Posterior vena cava (tissue), 2 donors: ENCODE measurements at places on chromosomes 7 and 10. TPM values are rescaled to one million over a fixed set of nuclear protein-coding genes. Genes with fewer than 3 reads are reported as not detected.

Gene NAT16
- not detected for total RNA-seq

Gene DUSP5
- total RNA-seq: 8.5 TPM

Gene PON1
- total RNA-seq: not detected

Gene DNAJC12
- total RNA-seq: 2.7 TPM

- no peak for DNase-seq
These were observed 143.3 kb downstream of the CALN1 start for GRCh38 chr7:72268796-72269195.

DNA sequence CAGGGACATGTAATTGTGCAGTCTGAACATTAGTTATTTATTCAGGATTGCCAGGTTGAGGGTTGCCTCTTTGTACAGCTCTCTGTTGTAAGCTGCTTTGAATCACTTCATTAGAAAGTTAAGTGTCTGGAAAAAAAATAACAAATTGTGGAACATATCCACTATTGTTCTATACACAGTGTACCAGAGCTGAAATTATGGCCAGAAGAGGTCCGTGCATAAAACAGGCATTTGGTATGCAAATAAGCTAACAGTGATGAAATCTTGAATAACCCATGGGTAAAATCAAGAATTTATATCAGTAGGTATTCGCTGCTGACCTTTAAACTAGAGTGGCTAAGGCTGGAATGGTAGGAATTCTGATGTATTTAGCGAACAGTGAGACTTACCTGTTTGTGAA lies 152.1 kb downstream of the LHFPL3 start:
- no peak for DNase-seq

DNA sequence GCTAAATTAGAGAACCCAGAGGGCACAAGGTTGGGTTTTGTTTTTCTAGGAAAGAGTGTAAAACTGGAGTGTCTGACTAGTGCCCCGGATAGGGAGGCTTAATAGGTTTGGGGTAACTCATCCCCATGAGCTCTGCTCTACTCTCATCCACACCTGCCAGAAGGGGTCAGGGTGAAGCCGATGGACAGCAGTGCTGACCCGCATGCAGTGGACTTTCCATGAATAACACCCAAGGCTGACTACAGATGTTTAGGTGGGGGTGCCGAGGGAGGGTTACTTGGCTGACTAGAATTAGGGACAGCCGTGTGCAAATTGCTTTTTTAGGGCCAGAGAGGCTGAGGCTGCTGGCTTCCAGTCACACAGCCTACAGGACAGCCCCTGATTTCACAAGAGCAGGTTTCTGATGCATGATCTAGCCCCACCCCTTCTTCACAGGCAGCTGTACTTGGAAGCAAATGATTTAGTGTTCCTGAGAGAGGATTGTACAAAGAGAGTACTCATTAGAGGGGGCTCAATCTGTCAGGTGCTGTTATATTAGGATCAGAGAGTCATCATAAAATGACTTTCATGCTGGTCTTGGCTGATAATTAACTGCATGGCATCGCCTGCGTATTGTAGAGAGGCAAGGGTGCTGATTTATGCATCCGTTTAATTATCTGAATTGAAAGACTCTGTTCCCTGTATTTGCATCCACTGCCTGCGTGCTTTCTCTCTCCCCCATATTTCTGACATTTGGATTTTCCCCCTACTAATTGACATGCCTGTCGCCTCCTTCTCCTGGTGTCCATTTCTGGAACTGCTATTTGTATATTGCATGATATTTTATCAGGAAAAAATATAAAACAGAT lies 9.5 kb downstream of the INHBA start:
- no peak for DNase-seq

Gene SPDYE2B
- total RNA-seq: not detected

GRCh38 chr7:83451501-83452045 lies 197.4 kb downstream of the SEMA3E start:
- DNase-seq: no peak

DNA sequence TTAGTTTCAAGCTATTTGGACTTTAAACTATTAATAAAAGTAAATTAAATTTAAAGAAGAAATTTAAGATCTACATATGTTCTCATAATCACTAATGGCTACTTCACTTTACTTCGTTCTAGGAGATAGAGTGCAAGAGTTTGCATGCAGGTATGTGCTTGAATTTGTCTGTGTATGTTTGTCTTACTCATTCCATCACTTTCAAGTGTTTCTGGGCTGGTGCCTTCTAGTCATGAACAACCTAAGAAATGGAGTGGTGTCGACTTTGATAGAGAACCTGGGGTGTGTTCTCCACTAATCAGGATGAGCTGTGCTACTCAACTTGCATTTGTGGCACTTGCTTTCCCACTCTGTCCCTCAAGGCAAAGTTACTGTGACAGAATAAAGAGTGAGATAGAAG lies 169.9 kb downstream of the KCND2 start:
- DNase-seq: no peak

DNA sequence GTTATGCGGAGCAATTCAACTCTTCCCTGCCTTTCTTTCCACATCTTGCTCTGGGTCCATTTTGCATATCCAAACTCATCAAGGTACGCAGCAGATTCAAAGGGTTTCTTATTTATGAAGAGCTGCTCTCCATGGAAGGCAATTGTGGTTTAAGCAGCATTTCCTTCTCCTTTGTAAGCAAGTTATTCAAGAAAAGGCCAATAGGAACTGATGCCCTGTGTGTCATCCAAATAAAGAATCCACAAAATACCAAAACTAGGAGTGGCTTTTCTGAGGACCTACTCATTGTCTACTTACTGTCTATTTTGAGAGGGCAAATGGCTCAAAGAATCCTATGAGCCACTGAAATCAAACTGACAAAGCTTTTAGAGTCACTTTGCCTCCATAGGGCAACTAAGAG lies 253.1 kb downstream of the PTEN start:
- DNase-seq: no peak

DNA sequence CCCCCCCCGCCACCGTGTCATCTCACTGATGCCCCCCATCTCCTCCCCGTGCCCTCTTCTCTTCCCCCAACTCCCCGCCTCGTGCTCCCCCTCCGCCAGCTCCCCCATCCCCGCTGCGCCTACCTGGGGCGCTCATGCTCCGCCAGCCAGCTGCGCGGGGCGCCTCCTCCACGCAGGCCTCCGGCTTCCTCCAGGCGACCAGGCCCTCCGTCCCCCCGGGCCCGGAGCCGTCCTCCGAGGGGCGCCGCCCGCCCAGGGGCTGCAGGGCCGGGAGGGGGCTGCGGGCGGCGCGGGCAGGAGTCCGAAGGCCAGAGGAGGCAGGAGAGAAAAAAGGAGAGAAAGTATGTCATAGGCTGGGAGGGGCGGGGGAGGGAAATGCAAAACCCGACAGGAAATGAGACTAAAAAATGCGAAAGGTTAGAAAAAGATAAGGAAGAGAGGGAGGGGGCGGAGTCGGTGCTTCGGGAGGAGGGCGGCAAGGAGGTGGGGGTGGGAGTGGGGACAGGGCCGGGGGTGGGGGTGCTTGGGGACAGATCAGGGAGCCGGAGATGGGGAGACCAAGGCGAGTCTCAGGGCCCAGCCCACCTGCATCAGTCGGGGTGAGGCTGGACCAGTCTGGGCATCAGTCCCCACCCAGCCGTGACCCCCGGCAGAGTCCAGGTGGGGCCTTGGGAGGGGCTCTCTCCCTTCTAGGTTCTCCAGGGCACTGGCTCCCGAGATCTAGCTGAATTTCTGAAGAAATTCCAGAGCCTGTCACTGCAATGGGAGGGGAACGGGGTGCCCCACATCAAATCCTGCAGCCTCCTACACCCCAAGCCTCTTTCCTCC lies at the start of gene CARD11:
CARD11 (minus strand) TSS at position 324 of the 828 bp plus-strand sequence. CDS start 85,361 bp downstream, outside the sequence.
- DNase-seq: no peak

GRCh38 chr10:116720241-116720643 lies 22.1 kb downstream of the HSPA12A start:
- peak; percentile 73 for DNase-seq

GRCh38 chr7:67429735-67430134 lies 433.1 kb downstream of the TYW1 start:
- no peak for DNase-seq

Gene WNT16
- total RNA-seq: not detected

DNA sequence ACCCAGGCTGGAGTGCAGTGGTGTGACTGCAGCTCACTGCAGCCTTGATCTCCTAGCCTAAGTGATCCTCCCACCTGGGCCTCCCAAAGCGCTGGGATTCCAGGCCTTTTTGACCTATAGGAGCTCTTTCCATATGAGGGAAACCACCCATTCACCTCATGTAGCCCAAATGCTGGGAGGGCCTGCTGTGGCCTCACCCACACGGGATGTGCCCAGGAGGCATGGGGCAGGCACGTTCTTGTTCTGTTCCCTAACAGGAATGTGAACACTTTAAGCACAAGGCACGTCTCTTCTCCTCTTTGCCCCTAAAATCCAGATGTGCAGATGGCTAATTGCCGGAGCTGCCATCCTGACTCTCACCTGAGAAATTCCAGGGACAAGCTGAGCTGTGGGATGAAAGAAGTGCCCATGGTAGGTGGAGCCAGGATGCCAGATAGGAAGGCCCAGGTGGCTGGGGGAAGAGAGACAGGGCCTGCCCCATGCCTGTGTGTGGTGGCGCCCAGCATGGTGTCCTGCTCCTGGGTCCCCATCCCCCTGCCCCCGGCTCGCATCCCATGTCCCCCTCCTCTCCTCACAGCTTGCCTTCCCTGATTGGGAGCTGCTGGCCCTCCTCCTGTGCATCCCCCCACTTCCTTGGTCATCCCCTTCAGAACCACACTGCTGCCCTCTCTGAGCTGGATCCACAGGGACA lies 17.3 kb downstream of the CAMK2B start:
- no peak for DNase-seq

DNA sequence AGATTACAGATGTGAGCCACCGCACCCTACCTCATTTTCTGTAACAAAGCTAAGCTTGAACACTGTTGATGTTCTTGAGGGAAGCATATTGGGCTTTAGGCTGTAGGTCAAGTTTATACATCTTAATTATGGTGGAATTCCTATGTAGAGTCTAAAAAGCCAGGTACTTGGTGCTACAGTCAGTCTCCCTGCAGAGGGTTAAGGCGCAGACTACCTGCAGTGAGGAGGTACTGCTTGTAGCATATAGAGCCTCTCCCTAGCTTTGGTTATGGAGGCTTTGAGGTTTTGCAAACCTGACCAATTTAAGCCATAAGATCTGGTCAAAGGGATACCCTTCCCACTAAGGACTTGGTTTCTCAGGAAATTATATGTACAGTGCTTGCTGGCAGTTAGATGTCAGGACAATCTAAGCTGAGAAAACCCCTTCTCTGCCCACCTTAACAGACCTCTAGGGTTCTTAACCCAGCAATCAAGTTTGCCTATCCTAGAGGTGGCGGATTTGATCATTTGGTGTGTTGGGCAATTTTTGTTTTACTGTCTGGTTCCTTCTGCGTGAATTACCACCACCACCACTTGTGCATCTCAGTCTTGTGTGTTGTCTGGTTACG lies 6.0 kb downstream of the PPIA start:
- DNase-seq: no peak

GRCh38 chr7:100220586-100221230 lies 959 bp downstream of the PVRIG start:
- DNase-seq: no peak

- DNase-seq: no peak
These were observed 6.2 kb downstream of the CPED1 start for GRCh38 chr7:120994512-120995410.

DNA sequence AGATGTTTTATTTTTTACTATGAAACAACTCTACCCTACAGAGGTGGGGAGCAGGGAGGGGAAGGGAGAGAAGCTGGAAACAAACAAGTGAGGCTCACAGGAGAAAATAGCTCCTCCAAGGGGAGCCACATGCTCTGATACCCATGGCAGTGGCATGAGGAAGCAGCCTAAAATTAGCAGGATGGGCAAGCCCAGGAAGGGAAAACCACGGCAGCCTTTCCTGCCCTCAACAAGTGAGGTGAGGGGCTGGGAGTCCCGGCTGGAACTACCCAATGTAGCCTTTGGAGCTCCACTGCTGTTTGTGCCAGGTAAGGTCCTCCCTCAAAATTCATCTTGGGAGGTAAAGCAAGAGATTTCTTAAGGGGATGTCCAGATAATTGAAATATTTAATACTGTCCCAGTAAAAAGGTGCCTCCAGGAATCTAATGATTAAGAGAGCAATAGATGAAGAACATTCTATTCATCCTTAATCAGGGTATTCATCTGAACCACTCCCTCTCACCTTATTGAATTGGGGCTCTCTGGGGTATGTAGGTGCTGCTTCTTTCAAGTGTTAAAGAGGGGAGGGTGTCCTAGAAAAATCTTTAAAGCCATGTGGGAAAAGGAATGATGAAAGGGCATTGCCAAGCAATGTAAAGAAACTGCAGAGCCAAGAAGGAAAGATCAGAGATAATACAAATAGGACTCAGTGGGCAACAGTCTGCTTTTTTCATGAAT lies 12.8 kb upstream of the HERC4 start:
- no peak for DNase-seq

GRCh38 chr10:57921140-57921539 lies 346.6 kb downstream of the IPMK start:
- DNase-seq: no peak

Gene AKR1D1
- not detected for total RNA-seq

Gene HOXA1
- 0.71 TPM for total RNA-seq

- DNase-seq: no peak
These were observed 6.0 kb downstream of the CYREN start for GRCh38 chr7:135164357-135165061.

Gene KCNIP2
- total RNA-seq: 2.3 TPM

DNA sequence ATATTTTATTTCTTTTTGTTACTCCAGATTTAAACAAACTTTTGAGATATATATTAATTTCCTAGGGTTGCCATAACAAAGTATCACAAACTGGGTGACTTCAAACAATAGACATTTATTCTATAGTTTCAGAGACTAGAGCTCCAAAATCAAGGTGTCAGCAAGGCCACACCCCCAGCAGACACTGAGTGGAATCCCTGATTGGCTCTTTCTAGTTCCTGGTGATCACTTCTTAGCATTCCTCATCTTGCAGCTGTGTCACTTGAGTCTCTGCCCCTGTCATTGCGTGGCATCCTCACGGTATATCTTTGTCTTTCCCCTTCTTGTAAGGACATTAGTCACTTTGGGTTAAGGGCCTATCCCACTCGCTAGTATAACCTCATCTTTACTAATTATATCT lies 7.6 kb upstream of the SLC26A3 start:
- no peak for DNase-seq

DNA sequence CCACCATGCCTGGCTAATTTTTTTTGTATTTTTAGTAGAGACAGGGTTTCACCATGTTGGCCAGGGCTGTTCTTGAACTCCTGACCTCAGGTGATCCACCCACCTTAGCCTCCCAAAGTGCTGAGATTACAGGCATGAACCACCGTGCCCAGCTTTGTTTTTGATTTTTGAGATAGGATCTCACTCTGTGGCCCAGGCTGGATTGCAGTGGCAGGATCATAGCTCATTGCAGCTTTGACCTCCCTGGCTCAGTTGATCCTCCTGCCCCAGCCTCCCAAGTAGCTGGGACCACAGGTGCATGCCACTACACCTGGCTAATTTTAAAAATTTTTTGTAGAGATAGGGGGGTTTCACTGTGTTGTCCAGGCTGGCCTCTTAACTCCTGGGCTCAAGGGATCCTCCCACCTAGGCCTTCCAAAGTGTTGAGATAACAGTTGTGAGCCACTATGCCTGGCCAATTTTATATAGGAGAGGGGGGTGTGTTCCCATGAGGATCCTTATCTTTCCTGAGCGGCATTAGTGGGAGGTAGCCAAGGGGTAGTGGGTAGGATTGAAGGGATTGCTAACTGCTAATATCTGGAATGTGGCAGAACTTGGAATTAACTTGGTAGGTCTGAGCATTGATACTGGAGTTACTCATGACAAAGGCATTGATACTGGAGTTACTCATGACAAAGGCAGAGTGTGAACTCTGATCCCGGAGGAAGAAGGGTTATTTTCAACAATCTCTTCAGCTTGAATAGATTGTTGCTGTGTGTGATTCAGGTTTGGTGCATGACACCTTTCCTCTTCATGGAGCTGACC lies 1.0 kb upstream of the NOLC1 start:
- peak; percentile 38 for DNase-seq

GRCh38 chr7:2873146-2873545 lies 29.0 kb upstream of the GNA12 start:
- DNase-seq: no peak
